ENCODE measurements at places on chromosomes 11 and 22.
A peak's percentile ranks its signal among the peaks of the same experiment; 100 is the strongest.

DNA sequence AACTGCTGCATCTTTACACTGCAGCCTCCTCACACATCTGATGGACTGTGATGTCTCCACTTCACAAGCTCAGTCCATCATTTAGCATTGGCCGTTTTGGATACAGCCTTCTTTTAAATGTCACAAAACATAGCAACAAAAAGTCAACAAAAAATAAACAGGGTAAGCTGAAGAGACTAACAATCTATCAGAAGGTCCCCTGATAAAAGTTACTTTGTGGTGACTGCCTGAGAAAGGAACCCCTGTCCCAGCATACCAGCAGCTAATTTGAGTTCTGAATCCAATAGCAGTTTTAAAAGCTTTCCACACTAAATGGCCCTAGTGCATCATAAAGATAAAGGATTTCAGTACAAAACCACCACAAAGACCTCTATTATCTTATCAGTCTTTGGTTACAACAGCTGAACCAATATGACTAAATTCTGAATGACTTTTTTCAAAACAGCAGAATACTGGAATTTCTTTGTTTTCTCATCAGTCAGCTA, 162.4 kb downstream of the SOX6 start:
- DNase-seq, result no peak

DNA sequence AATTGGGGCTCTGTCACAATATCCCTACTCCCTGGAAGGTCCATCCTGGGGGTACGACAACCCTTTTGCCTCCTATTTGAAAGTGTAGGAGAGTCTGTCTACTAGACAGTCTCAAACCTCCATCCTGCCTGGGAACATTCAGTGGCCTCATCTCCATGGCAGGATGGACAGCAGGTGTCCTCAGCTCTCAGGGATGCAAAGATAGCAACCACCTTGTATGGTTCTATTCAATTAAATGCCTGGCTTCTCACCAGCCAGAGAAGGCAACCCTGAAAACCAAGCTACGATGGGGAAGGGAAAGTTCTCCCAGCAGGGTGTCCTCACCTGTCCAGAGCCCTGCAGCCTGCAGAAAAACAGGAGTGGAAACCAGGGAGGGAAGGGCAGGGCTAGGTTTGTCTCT, 164.9 kb downstream of the MIAT start:
- no peak for DNase-seq

DNA sequence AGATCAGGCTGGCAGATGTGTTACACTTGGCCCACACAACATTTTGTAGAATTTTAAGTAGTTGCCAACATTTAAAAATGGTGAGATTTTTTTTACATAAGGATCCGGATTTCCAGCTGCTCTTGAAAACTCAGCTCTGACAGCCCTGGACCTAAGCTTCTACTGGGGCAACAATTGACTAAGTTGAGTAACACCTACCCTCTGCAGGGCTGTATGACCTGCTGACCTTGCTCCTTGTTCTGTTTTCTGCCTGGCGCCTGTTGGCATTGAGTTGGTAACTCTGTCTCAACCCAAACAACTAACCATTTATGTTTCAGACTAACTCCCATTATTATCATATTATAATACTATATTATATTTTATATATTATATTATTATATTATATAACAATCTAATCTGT, 21.1 kb upstream of the LRRC55 start:
- DNase-seq, result no peak

DNA sequence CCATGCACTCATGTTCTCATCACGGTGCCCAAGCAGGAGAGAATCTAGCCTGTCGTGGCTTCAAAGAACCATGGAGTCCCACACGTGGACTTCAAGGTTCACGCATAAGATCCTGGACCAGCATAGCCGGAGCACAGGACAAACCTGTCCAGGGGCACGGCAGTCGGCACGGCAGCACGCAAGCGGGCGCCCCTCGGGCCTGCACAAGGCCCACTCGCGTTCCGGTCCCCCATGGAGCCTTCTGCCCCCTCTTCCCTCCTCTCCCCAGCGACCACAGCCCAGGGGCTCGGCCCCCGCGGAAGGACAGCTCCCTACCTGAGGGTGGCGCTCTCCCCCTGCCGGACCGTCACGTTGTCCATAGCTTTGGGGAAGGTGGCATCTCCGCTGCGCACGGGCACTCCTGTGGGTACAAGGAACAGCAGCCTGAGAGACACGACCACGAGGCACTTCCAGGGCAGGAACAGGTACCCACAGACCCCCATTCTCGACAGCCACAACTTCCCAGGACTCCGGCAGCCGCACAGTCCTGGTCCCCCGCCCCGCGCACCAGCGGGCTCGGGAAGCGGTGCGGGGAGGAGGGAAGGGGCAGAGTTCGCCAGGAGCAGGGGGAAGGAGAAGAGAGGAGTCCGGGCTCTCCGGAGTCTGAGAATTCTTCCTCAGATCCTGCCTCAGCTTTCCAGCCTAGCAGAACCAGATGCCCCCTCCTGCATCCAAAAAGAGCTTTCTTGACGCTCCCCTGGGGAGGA, 589.5 kb downstream of the OPCML start:
- DNase-seq, result no peak

DNA sequence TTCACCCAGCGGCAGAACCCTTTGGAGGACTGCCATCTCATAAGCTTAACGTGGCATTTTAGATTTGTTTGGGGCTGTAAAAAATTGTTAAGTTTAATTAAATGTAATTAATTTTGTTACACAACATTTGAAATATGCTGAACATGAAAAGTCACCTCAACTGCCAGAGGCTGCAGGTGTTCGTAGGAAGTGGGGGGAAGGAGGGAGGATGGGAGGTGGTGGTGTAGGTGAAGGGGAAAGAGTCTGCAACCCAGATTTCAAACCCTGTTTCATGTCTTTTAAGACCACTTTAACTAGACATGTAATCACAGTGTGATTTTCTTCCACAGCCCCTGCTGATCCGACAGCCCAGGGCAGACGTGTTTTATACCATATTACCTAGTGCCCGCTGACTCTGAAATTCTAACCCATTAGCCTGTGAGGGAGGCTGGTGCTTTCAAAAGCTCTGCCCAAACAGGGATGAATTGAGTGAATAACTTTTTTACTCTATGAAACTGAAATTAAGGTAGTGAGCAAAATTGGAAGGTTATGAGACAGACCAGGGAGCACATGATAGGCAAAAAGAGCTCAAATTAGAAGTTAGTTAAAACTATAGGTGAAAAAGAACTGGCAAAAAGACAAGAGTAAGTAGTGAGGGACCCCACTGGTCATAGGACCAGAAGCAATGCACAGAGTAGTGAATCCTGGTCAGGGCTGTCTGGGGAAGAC, 279.8 kb downstream of the DDX10 start:
- DNase-seq, result no peak

- DNase-seq, result peak; percentile 80
Observed at GRCh38 chr22:36160499-36160942, at the start of gene APOL3. Gene APOL3 (minus strand): TSS chr22:36160755. CDS start chr22:36149055, 11,700 bp downstream.

DNA sequence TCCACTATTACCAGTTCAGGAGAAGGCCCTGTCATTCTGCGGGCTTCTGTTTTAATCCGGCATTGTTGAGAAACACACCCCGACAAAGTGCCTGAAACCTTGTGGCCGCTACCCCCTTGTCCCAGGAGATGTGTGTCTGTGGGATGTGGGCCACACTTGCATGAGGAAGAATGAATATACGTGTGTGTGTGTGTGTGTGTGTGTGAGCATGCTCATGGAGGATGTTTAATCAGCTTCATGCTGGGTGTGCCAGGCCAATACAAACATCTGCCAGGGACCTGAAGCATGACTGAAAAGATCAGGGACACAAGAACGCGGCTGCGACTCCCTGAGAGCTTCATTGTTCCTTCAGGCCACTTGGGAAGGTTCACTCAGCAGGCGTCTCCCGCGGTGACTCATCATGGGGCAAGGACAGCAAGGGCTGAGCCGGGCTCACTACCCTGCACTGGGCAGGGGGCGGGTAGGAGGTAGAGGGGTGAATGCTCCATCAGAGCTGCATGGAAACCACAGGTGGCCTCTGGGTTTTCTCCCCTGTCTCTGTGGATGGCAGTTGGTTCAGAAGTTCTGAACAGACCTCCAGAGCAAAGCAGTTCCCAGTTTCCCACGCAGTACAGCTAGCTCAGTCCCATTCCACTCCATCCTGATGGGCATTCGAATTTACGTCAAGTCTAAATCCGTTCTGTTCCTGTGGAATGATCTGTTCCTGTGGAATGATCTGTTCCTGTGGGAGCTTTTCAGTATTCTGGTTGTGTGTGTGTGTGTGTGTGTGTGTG, 7.0 kb upstream of the MALAT1 start:
- DNase-seq, result peak; percentile 69

GRCh38 chr11:94218372-94218771, 86.0 kb upstream of the IZUMO1R start:
- no peak for DNase-seq

- no peak for DNase-seq
Observed at GRCh38 chr22:45838305-45838887, 138.6 kb downstream of the WNT7B start.

GRCh38 chr22:31768422-31769059, 14.7 kb downstream of the DEPDC5 start:
- no peak for DNase-seq

DNA sequence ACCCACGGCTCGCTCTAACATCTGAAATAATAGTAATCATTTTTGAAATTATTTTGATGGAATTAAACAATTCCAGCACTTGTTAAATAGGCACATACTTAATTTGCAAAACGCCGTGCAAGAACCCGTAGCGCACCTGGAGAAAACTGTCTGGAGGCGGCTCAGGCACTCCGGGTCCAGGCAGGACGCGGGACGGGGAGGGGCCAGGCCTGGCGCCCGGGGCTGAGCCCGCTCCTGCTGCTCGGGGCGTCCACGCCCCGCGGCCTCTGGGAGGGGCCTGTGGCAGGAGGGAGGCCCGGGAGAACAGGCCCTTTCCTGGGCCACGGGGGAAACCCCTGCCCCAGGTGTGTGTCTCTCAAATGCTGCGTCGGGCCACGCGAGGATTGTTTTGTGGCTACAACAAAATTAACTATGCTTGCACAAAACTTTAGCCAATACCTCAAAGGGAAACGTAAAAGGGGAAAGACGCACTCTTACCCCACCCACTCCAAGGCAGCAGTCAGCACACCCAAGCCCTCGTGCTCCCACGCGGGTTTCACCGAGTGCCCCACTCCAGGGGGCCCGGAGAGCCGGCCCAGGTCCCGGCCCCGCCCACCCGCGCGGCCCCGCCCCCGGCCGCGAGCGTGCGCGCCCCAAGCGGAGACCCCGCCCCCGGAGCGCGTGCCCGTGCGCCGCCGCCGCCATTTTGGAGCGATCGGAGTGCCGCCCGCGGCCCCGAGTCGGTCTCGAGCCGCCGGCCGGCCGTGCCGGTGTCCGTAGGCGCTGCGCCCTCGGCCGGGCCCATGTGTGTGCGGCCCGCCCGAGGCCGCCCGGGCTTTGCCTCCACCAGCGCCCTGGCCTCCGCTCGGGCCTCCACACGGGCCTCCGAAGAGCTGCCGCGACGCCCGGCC, at the start of gene PPP6R2:
Gene PPP6R2 (plus strand): TSS at position 677 of the 890 bp plus-strand sequence. CDS start 50,582 bp downstream, outside the sequence.
- peak; percentile 85 for DNase-seq

DNA sequence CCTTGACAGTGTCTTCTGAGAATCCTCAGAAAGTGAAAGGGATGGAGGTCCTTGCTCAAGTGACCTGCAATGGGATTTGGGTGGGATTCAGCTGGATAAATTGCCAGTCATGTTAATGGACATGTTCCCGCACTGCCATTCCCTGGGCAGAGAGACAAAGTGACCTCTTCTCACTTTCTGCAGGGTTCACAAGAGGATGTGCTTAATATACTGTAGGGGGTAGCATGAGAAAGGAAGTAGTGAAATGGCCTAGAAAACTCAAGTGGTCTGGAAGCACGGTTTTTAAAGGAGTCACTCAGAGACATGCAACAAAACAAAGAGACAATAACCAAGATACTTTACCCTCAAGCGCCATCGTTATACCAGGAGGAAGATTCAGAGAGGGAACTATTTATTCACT, 70.2 kb downstream of the NELL1 start:
- no peak for DNase-seq

DNA sequence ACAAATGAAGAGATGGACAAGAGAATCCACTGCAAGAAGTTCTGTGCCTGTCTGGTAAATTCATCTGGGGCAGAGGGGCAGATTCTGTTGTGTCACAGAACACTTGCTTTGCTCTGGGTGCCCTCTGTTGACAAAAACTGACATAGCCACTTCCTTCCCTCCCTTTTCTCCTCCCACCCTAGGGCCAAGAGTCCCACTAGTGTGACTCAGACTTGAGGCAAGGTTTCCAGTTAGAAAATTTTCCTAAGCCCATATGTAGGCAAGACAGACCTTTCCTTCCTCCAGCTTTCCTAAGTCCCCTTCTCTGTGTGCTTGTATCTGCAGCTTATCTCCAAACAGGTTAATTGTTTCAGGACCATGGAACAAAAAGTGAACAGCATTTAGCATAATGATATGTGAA, 106.8 kb downstream of the RBFOX2 start:
- DNase-seq, result peak; percentile 74

GRCh38 chr11:134126217-134126822, 57.4 kb downstream of the JAM3 start:
- DNase-seq, result no peak

DNA sequence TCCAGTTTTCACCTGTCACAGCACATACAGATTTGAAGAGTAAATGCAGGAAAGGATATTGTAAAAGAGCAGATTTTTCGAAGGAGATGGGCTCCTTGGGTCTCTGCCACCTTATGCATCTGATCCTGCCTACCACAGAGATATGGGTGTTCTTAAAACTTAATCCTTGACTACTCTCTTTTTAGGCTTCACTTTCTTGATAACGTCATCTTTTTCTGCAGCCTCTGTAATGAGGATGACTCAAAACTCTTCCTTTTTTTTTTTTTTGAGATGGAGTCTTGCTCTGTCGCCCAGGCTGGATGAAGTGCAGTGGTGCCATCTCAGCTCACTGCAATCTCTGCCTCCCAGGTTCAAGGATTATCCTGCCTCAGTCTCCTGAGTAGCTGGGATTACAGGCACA, 7.8 kb downstream of the PRR14L start:
- DNase-seq, result no peak

DNA sequence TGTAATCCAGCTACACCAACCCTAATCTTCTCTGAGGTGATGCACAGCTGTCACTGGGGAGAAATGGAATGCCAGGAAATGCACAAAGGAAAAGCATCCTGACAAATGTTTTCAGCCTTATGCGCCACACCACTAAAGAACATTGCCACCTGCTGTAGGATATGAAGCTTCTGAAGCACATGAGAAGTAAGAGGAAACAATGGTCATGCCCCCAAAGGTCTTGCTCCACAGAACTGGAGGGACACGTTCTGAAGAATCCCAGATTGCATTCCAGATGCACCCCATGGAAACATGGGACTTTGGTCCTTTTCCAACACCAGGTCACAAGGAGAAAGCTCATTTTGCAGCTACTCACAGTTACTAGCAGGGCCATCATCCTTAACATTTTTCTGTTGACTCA, 48.7 kb upstream of the ZBED5 start:
- DNase-seq, result no peak

DNA sequence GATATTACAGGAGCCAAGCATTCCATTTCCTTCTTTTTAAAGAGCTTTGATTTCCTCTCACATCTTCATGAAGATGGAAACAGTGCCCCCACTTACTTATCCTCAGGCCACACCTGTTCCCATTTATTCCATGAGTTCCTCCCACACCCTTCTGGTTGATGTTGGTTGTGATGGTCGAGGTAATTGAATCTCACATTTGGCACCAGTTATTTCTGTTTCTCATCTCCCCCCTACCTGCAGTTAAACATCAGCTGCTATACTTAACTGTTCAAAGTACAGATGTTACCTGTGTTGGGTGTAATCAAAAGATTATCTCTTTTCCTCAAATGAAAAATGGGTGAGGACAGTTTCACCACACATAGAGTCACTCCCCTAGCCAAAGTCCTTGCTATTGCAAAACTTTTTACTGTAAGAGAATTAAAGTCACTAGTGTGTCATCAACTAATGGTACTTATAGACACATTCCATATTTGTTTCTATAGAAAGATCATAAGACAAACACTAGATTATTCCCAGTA, 1.9 kb downstream of the TMEM45B start:
- DNase-seq, result no peak

- no peak for DNase-seq
Observed at GRCh38 chr11:134386945-134387344, 25.1 kb downstream of the B3GAT1 start.
